SIG-M5 (cell line): ENCODE measurements at places on chromosomes 16 and 17.

DNA sequence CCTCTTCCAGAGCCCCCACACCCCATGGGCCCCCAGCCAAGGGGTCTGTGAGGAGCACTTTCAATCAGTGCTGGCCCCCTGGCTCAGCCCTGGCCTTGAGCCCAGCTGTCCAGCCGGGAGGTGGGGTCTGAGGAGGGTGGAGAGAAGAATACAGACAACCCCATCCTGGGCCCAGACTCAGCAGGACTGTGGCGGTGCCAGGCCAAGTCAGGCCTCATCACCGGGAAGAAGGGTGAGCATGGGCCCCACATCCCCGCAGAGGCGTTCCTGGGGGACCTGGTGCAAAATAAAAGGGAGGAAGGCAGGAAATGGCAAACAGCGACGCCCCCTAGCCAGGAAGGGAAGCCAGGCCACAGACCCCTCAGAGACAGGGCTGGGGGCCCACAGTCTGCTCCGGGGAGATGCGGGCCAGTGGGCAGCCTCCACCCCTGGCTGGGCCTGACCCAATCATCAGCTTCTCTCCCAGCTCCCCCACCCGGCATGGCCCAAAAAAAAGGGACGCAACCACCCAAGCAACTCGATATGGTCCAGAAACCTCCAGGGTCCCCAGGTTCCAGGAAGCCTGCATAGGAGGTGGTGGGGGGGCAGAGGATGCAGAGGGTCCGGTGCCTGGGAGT, 20.6 kb downstream of the ZNF423 start:
- no peak for DNase-seq

DNA sequence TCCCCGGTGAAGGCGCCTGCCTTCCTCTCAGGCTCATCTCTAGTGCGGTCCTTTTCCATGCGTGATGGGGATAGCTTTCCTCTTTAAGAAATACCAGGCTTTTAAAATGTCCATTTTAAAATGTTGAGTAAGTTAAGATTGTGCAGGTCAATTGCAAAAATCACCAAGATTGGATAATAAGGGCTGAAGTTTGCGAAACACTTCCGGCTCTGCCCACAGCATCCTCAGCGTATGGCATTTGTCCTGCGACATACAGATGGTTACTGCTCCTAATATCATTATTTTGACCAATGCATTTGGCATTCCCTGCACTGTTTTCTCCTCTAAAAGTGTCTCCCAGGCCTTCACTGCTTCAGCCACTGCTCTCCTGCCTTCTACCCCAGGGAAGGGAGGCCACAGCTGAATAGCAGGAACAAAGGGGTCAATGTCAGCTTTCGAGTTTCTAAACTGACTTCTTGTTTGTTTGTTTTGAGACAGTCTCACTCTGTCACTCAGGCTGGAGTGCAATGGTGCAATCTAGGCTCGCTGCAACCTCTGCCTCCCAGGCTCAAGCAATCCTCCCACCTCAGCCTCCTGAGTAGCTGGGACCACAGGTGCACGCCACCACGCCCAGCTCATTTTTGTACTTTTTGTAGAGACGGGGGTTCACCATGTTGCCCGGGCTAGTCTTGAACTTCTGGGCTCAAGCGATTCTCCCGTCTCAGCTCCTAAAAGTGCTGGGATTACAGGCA, 91.9 kb downstream of the CRISPLD2 start:
- DNase-seq: no peak

DNA sequence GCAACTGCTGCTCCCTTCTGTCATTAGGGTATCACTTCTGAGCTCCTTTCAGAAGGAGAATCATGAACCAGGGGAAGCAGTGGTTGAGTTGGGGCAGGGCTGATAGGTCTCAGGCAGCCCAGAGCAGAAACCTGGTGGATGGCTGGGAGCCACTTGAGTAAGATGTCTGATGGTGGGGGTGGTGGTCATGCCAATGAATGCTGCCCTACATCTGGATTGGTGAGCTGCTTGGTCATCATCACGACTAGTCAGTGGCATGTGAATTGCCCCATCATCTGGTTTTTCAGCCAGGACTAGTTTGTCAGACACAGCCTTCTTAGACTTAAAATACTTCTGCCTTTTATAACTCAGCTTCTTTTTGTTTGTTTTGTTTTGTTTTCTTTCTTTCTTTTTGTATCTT, 2.6 kb downstream of the GID4 start:
- DNase-seq: no peak

GRCh38 chr16:64858076-64858475, 263.8 kb downstream of the CDH11 start:
- no peak for DNase-seq

DNA sequence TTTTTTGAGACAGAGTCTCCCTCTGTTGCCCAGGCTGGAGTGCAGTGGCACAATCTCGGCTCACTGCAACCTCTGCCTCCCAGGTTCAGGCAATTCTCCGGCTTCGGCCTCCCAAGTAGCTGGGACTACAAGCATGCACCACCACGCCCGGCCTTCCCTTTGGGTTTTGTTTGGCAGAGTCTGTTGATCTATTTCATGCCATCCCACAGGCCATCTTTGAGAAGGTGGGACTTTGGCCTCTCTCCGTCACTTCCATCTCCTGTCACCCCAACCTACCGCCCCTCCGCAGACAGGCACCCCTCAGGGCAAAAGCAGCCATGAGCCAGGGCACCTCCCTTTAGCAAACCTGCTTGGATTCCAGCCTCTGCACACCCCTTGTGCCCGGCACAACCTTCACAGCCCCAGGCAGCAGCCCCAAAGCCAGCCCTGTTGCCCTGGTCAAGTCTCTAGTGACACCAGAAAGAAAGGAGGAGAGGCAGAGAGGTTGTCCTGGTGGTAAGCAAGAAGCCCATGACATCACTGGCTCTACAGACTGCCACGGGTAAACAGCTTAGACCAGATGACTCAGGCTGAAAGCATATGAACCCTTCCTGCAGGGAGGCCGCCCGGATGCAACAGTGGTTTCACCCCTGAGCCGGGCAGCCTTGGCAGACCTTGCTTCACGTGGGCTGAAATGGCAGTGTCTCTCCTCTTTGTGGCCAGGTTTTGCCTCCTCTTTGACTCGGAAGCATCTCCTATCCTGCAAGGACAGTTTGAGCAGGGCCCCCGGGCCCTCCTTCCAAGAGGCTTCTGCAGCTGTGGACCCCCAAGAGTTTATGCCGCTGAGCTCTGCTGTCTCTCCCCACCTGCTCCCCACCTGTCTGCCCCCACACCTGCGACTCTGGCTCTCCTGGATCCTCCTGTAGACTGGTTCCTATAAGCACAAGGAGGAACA, 8.1 kb upstream of the TIMP2 start:
- peak; percentile 16 for DNase-seq

DNA sequence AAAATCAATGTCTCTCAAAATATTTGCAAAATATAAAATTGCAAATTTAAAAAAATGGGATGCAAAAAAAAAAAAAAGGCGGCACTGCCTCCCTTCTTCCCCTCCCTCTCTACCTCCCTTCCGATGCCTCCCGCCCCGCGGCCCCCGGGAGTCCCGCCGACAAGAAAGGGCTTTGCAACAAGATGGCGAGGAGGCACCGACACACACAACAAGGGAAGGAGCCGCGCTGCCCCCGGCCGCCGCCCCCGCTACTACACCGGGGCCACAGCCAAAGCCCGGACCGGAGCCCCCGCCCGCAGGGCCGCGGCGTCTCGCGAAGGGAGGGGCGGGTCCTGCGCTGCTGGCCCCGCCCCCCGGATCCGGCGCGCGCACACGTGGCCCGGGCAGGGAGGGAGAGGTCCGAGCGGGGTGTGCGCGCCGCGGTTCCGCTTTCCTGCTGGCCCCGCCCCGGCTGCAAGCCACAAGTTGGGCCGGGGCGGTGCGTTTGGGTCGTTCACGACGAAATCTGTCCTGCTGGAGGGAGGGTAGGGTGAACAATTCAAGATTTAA, at the start of gene MNT:
Gene MNT, minus strand, starts transcription at position 184 of the 549 bp plus-strand sequence. CDS start 348 bp downstream, outside the sequence.
- DNase-seq: peak; percentile 36

GRCh38 chr17:18139949-18140348, 31.4 kb downstream of the MYO15A start:
- DNase-seq: no peak

DNA sequence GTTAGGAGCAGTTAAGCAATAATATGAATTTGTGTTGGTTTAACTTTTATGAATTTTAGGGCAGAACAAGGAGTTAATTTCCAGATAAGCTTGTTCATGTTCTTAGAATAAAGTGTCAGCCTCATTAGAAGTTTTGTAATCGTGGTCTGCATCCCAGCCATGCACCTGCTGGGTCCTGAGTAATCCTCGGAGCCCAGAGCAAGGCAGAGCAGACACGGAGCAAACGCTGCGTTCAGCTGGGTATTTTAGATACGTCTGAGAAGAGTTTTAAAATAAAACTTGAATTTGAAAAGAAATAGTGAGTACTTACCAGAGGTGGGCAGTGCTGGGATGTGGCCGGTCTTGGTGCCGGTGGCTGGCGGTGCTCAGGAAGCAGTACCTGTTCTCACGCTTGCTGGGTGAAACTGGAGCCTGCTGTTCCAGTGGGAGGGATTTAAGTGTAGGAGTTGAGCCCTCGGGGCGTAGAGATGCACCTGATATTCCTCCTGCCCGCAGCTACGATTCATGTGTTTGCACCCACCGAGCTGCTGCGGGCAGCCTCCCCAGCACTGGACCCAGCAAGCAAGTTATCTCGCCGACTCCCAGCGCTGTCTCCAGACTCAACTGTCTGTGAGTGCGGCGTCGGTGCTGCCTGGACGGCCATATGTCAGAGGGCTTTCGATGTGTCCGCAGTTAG, at the start of gene ZNF750:
Gene ZNF750, minus strand, starts transcription at position 406 of the 676 bp plus-strand sequence. CDS start 7,568 bp downstream, outside the sequence.
- DNase-seq: no peak

- no peak for DNase-seq
Measured at GRCh38 chr17:7549401-7550055, 670 bp downstream of the TNFSF12 start.

- DNase-seq: no peak
Measured at GRCh38 chr17:74836691-74837467, 22.8 kb downstream of the GRIN2C start.

DNA sequence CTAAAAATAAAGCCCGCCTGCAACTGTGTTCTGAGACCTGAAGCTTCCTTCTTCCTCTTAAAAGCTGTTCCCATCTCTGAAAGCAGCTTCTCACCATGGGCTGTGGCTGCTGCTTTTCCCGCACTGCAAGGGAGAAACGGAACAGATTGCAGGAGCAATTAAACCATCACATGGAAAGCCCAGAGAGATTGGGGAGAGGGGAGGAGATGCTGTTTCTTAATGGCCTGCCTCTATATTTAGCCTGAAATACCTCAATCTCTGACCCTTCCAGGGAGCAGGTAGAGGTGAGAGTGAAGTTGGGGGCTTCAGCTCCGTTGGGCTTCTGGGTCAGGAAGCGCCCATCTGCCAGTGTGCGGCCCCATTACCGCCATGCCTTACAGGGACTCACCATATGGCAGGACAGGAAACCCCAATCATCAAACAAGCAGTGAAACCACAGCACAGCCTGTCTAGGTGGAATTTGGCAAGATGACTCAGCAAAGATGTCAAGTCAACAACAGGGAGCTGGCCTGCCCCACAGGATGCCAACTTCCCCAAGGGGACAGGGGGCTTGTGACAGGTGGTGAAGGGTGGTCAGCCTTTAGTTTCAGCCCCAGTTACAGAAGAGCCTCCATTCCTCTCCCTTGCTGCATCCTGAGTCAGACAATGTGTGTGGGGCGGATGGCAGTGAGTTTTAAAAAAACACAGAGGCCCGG, 286.6 kb upstream of the CCL2 start:
- DNase-seq: no peak

DNA sequence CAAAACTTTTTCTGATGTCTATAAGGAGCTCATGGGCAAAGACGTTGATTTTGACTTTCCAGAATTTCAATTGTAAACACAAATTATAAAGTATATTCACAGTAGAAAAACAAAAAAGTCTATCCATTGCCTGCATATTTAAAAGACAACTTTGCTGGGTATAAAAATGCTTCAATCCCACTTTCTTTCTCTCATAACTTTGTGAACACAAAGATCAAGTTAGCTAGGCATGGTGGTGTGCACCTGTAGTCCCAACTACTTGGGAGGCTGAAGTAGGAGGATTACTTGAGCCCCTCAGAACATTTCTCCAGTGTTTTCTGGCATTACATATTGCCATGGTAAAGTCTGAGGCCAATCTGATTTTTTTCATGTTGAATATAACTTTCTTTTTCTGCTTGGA, 83.1 kb upstream of the AXIN2 start:
- no peak for DNase-seq

DNA sequence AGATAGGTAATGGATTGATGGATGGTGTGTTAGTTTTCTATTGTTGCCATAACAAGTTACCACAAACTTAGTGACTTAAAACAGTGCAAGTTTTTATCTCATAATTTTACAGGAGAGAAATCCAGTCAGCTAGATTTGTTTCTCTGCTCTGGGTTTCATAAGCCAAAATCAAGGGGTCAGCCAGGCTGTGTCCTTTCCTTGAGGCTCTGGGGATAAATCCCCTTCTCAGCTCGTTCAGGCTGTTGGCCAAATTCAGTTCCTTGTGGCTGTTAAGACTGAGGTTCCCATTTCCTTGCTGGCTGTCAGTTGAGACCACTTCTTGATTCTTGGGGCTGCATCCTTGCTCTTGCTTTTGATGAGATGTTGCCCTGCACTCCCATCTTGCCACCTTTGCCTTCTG, 204.9 kb upstream of the CDH13 start:
- no peak for DNase-seq

DNA sequence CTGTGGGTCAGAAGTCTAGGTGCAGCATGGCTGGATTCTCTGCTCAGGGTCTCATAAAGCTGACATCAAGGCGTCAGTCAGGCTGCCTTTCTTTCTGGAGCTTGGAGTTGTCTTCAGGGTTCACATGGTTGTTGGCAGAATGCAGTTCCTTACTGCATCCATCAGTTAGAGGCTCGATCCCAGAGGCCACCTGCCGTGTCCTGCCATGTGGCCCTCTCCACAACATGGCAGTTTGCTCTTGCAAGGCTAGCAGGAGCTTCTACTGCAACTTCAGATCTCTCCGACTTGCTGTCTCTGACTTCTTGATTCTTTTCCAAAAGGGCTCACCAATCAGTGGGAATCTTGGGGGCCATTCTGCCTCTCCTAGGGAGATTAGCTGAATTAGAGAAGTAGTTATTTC, 11.9 kb downstream of the PITPNC1 start:
- no peak for DNase-seq

- no peak for DNase-seq
Measured at GRCh38 chr16:58842156-58842555, 108.0 kb upstream of the GOT2 start.

- no peak for DNase-seq
Measured at GRCh38 chr16:85293458-85293857, 181.2 kb upstream of the CIBAR2 start.
